ENCODE measurements at places on chromosomes 11 and 22.
A peak's percentile ranks its signal among the peaks of the same experiment; 100 is the strongest.

GRCh38 chr11:74689666-74690065, 41.6 kb downstream of the CHRDL2 start:
- DNase-seq, result no peak

DNA sequence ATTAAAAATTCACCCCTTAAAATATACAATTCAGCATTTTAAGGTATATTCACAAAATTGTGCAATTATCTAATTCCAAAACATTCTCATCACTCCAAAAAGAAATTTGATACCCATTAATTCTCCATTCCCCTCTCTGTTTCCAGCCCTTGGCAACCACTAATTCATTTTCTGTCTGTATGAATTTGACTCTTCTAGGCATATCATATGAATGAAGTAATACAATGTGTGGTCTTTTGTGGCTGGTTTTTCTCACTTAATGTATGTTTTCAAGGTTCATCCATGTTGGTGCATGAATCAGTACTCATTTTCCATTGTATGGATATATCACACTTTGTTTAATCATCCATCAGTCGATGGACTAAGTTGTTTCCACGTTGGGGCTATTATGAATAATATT, 29.0 kb upstream of the ACCSL start:
- no peak for DNase-seq

- no peak for DNase-seq
Measured at GRCh38 chr11:133953547-133953946, 3.2 kb downstream of the IGSF9B start.

DNA sequence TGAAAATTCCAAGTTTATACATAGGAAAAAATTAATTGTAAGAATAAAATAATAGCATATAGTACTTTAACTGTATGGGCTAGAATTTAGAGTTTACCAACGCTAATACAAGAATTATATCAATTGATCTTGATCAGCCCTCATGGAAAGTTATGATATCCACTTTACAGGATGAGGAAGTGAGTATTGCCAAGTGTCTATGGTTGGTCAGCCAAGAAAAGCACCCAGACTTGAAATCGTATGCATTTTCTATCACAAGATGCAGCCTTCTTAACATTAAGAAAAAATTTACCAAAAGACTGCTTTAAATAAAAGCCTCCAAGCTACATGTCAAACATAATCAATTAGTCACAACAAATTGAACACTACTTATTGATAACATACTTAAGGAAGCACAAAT, 53.0 kb downstream of the DDI1 start:
- DNase-seq, result no peak

- no peak for DNase-seq
Measured at GRCh38 chr22:35452810-35453743, 53.1 kb downstream of the MCM5 start.

DNA sequence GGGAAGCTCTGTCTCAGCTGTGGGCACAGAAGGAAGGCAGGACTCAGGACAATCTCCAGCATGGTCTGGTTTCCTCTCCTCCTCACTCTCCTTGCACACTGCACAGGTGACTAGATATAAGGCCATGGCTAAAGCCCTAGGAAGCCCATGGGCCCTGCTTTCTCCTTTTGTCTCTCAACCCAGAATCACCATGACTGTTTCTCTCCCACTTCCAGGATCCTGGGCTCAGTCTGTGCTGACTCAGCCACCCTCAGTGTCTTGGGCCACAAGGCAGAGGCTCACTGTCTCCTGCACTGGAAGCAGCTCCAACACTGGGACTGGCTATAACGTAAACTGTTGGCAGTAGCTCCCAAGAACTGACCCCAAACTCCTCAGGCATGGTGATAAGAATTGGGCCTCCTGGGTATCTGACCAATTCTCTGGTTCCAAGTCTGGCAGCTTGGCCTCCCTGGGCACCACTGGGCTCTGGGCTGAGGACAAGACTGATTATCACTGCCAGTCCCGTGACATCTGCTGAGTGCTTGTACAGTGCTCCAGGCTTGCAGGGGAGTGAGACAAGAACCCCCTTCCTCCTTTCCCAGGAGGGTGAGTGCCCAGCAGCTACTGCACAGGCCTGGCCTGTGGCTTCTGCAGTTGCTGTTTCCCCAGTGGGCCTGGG, 104.0 kb upstream of the TOP3B start:
- no peak for DNase-seq

GRCh38 chr11:797296-798092, 587 bp downstream of the SLC25A22 start:
- peak; percentile 76 for DNase-seq

- DNase-seq, result peak; percentile 99
Measured at GRCh38 chr11:77820565-77821348, at the start of the genes AAMDC and RSF1. Gene AAMDC, plus strand, starts transcription at chr11:77821144. Its CDS starts 21,353 bp downstream, at chr11:77842497. Gene RSF1, minus strand, starts transcription at chr11:77820722. Its CDS starts 8 bp downstream, at chr11:77820714.

DNA sequence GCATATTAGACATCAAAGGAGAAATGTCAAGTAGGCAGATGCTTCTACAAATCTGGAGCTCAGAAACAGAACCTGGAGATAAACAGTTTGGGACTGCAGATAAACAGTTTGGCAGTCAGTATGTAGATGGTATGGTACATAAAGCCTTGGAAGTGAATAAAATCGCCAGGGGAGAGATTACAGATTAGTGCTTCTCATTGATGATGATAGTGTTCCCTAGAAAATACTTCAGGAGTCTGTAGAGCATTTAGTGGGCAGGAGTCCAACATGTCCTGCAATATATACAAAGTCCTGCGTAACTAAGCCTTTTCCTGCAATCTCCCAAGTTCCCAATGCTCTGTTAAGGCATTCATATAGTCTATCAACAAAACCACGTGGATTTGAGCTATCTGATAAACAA, 35.2 kb downstream of the NARS2 start:
- no peak for DNase-seq

DNA sequence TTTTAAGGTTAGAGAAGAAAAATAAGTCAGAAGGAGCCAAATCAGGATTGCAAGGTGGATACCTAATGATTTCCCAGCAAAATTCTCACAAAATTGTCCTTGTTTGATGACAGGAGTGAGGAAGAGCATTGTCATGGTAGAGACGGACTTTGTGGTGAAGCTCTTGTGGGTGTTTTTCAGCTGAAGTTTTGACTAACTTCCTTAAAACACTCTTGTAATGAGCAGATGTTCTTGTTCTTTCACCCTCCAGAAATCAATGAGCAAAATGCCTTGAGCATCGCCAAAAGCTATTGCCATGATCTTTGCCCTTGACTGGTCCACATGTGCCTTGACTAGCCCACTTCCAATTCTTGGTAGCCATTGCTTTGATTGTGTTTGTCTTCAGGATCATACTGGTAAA, 20.0 kb downstream of the CALCB start:
- no peak for DNase-seq

DNA sequence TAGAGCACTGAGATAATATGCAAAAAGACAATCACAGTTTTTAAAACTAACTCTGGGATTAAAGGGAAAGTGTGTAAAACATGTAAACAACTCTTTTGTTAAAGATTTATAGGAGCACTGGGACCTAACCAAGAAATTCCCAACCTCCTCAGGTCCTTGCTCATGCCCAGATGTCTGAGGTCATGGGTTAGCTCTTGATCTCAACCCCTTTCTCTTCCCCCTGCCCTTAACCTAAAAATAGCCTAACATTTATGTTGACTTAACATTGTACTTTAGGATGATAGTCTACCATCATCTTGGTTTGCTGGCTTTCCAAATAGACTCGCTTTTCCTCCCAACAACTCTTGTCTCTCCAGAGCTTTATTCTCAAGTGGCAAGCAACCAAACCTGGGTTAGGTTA, 258.2 kb upstream of the FAT3 start:
- no peak for DNase-seq

Measured in ureter (tissue), 1 donor.